ENCODE measurements at places on chromosomes 5 and 9.

- no peak for DNase-seq
These were observed 272.2 kb upstream of the DMRT1 start for GRCh38 chr9:569296-569695.

DNA sequence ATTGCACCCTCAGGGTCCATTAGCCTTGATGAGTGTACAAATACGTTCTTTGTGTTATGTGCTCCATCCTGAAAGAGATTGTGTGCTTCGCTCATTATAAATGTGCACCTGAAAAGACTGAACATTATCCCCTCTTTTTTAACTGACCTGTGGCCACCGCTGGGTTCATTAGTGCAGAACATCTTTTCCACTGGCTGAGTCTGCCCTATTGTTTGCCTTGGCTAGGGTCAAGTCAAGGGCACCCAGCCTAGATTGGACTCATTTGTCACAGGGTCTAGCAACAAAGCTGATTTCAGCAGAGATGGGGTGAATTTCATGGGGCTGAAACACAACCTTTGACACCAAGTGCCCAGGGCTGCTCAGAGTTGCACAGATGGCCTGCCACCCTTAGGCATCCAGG is 764.1 kb upstream of the ARRDC3 start:
- no peak for DNase-seq

GRCh38 chr5:121954086-121954485 is 7.7 kb upstream of the SRFBP1 start:
- no peak for DNase-seq

GRCh38 chr9:126144196-126144595 is 182.4 kb upstream of the MVB12B start:
- no peak for DNase-seq

GRCh38 chr5:159444441-159445082 is 114.3 kb upstream of the IL12B start:
- no peak for DNase-seq

DNA sequence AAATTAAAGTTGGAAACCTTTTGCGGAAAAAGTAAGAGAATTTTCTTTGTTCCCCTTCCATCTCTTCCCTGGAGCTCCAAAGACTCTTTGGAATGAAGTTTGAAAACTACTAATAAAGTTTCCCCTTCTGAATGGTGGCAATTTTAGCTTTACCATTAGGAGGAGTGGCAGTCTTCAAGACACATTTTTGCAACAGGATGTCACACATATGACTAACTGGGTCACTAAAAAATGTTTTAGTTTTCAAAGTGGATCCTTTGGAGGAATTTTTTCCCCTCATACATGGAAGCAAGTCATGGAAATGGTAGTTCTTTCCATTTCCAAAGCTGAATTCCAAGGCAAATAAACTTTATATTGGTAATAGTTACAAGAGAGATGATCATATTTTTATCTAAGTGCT is 15.6 kb downstream of the FBXO4 start:
- no peak for DNase-seq

GRCh38 chr9:115439641-115440040 is 321.7 kb upstream of the TNC start:
- no peak for DNase-seq

DNA sequence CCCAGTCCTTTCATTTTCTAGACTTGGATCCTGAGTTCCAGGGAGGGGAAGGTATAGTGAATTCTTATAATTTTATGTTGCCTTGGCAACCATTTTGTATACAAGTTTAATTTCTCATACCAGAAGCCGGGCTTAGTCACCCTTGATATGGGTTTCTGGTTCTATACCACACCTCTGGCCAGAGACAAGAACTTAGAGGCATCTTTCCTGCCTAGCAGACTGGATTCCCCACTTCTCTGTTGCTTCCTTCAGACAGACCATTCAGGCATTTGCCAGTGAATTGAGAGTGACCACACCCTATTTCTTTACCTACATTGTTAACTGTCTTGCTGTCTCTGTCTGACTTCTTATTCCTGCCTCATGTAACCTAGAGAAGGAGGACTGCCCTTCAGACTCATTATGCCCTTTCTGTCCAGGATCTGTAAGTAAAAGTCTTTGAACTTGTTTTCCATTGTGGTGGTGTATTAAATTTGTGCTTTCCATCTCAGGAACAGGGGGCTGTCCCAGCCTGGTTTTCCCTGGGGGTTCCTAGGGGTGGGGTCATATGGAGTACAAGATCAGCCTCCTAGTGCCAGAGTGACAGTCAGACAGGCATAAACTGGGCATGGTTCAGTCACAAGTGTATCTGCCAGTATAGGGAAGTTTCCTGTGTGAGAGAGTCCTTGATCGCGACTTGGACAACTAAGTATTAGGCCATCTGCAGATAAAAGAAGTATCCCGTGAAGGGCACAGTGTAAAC is 27.4 kb downstream of the TNFSF8 start:
- DNase-seq: no peak

- no peak for DNase-seq
These were observed 29.1 kb upstream of the MEIKIN start for GRCh38 chr5:131974622-131974955.

- DNase-seq: no peak
These were observed 2244.0 kb upstream of the ACO1 start for GRCh38 chr9:30140407-30140806.

Measured in stimulated activated CD8-positive, alpha-beta memory T cell treated with anti-CD3 and anti-CD28 coated beads, Interleukin-7, amount 100 ng/mL, for 4 hours (primary cell).